ENCODE measurements at places on chromosomes 11 and 22.
A peak's percentile ranks its signal among the peaks of the same experiment; 100 is the strongest.

GRCh38 chr11:8059571-8060011 is 21.4 kb upstream of the TUB start:
- DNase-seq: no peak

GRCh38 chr11:75389276-75389605 is 10.1 kb upstream of the RPS3 start:
- DNase-seq: no peak

- DNase-seq: no peak
Measured at GRCh38 chr22:31425331-31426050, 26.1 kb downstream of the DRG1 start.

DNA sequence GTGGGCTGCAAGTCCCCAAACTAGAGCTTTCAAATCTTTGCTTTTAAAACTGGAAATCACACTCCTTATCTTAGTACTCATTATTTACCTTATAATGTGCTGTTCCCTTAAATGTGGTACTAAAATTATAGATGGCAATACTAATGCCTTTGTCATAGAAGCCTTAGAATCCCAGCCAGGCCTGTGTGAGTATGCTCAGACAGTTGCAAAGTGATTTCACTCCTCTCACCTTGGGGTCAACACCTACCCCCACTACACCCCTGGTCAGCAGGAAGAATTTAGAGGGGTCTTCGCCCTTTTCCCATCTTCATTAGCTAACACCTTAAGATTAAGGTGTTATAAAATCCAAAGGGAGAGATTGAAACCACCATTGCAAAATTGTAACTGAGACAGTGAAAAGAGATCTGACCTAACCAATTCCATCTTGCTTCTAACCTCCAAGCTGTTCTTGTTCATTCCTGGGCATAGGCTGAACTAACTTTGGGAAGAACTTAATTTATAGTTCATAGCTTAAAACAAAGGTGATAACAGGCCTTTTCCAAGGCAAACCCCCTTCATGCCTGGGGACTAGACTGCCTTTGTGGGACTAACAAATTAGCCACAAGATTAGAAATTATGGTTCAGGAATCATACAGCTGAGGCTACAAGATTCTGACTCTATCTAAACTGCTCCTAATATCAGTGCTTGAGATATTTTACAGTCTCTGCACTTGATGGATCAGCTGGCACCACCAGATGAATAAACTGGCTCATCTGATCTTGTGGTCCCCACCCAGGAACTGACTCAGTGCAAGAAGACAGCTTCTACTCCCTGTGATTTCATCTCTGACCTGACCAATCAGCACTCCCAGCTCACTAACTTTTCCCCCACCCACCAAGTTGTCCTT is 10.4 kb upstream of the MRPL17 start:
- no peak for DNase-seq

- DNase-seq: no peak
Measured at GRCh38 chr22:50190941-50191741, 5.4 kb downstream of the TRABD start.

DNA sequence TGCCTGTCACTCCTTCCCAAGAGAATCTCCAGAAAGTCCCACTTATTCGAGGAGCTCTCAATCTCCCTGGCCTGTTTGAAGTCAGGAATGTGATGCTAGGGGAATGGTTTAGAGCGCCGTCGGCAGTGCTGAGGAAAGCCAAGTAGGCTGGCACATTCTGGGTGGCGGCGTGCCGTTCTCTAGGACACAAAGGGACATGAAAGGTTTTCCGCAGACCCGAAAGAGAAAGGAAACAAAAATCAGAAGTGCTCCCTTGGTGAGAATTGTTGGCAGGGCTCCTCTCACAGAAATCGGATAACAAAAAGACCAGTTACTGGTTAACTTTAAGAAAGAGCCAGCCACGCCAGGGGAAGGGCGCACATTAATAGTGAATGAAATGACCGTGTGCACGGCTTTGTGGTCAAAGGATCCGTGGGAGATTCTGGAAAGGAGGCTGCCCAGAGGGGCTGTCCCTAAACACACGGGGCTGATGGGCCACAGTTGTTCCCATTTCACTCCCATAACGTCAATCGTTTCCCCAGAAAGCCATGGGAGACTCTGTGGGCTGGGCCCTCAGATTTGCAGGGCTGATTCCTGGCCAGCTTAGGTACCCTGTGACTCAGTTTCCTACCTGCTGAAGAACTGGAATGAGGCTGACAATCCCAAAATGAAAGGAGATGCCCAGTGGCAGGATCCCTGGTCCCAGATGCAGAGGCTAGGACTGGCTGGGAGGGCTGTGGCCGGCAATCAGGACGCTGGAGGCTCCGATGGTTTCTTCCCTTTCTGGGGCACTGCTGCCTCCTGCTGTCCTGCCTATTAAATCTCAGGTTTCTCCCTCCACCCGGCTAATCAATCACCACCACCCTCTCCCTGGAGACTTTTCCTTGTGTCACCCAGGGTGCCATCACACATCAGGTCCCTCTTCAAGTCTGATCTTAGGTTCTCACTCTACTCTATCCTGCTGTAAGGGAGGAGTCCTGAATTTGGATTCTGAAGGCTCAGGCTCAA is 82.3 kb downstream of the RCN1 start:
- DNase-seq: peak; percentile 24

- DNase-seq: peak; percentile 2
Measured at GRCh38 chr11:119795231-119795630, 66.2 kb upstream of the NECTIN1 start.

- no peak for DNase-seq
Measured at GRCh38 chr11:14342906-14343305, 16.1 kb downstream of the RRAS2 start.

GRCh38 chr22:45758603-45759002 is 87.0 kb downstream of the ATXN10 start:
- no peak for DNase-seq

GRCh38 chr11:1336836-1337646 is 27.6 kb upstream of the TOLLIP start:
- no peak for DNase-seq

DNA sequence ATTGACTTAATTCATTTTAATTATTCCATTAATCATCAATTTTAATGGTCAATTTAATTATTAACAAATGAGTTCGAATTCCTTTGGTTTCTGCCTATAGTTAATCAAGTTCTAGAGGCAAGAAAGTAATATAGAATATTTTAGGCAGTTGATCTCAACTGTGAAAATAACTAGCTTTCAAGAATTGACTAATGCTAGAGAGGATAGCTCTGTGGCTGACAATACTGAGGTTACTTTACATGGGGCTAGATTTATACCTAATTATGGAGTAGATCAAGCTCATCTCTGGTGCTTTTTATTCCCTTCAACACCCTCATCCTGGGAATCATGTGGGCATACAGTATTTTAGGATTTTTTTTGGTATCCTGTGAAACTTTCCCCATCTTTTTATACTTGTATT is 259.4 kb downstream of the GRM5 start:
- DNase-seq: no peak

GRCh38 chr22:24894998-24895397 is 51.5 kb downstream of the LHFPL7 start:
- no peak for DNase-seq

DNA sequence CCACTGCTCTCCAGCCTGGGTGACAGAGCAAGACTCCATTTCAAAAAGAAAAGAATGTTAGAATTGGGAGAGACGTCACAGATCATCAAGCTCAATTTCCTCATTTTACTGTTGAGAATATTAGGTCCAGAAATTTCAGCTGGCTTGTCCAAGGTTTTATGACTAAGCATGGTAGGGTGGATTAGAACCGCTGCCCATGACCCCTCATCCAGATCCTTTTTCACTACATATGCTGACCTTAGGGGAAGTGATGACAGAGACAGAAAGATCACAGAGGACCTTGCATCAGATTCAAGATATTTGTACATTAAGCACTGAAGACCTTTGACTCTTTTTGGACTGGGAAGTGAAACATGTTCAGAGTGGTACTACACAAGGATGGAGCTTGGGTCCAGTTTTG is 134.5 kb downstream of the ADAMTS15 start:
- DNase-seq: no peak

DNA sequence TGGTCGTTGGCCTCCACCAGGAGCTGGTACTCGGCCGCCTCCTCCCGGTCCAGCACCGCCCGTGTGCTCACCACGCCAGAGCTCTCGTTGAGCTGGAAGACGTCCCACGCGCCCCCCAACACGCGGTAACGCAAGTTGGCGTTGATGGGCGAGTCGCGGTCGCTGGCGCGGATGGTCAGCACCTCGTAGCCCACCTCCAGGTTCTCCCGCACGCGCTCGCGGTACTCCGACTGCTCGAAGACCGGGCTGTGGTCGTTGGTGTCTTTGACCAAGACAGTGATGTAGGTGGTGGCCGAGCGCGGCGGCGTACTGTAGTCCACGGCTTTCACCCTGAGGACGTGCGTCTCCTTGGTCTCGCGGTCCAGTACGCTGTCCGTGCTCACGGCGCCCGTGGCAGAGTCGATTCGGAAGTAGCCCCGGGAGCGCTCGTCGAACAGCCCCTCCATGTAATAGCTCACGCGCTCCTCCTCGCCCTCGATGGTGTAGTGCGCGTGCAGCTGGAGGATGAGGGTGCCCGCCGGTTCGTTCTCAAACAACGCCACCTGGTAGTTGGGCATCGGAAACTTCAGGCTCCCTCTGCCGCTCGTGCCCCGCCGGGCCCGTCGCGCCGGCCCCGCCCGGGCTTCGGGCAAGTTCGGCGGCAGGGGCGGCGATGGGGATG is 1.4 kb downstream of the CELSR1 start:
- no peak for DNase-seq

GRCh38 chr11:11571893-11572292 is 49.9 kb downstream of the GALNT18 start:
- no peak for DNase-seq

GRCh38 chr22:37101311-37102066 is 8.0 kb downstream of the TMPRSS6 start:
- DNase-seq: no peak

DNA sequence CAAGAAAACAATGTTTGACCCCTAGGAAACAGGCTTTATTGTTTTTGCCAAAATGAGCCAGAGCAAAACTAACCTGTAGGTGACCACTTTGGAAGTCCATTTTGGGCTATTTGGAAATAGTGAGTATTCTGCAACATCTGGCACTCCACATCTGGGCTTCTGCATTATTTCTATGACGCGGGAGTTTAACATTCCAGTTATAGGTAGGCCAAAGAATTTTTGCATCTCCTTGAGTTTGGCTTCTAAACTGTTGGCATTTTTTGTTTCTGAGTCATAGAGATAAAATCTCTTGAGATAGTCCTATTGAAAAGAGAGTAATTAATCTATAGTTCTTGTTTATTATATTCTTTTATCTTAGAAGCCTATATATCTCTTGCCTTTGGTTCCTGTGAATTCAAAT is 2.9 kb downstream of the MMP7 start:
- DNase-seq: no peak

DNA sequence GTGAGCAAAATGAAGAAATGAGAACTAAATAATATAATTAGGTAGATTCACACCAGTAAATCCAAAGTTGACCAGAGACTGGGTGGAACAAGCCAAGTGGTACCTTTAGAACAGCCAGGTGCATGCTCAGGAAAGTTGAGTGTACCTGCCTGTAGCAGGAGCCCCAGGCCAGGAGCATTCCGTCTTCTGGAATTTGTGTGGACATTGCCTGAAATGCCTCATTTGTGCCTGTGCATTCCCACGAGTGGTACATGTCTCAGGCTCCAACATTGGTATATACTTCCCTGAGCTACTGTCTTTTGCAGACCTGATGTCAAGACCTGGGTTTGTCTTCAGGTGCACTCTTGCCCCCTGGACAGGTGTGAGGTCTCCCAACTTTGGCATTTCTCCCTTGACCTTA is 187.6 kb upstream of the NECTIN1 start:
- DNase-seq: no peak

GRCh38 chr11:79440571-79441460 is at the start of gene TENM4:
TSS of gene TENM4 (minus strand) at chr11:79441030. CDS start at chr11:79069944, 371,086 bp downstream.
- DNase-seq: no peak

DNA sequence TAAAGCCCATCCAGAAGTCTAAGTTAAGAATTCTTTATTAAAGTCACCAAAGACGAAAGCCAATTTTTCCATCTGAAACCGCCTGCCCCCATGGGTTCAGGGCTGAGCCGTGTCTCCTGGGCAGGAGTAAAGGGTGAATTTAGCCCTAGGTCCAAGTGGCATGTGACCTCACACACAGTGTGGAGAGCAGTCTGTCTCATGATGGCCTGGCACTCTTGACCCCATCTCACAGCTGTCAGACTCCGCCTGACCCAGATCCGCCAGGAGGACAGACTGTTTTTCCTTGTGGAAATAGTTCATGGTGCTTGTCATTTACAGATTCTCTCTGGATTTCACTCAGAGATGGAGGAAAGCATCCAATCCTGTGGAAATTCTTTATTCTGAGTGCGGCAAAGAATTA is 109.7 kb downstream of the GALNT18 start:
- no peak for DNase-seq

- no peak for DNase-seq
Measured at GRCh38 chr22:27641049-27641795, 160.3 kb downstream of the MN1 start.

- DNase-seq: no peak
Measured at GRCh38 chr11:116929414-116930090, 92.1 kb upstream of the APOA1 start.

DNA sequence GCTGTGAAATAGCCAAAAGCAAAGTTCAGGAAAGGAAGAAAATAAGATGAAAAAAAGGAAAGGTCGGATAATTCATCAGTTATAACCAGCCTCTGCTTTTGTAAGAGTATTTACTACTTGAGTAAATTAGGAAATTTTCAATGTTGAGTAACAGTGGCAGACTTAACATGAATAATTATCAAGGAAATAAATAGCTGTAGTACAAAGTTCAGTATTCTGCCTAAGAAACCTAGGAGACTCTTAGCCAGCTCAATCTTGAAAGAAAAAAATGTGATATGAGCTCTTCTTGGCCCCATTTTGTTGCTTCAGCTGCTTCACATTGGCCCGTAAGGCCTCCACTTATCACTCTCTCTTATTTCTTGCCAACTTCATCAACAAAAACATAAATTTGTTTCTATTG is 17.0 kb upstream of the DNAJB7 start:
- DNase-seq: no peak

GRCh38 chr22:38046070-38046748 is 11.0 kb upstream of the PICK1 start:
- no peak for DNase-seq

DNA sequence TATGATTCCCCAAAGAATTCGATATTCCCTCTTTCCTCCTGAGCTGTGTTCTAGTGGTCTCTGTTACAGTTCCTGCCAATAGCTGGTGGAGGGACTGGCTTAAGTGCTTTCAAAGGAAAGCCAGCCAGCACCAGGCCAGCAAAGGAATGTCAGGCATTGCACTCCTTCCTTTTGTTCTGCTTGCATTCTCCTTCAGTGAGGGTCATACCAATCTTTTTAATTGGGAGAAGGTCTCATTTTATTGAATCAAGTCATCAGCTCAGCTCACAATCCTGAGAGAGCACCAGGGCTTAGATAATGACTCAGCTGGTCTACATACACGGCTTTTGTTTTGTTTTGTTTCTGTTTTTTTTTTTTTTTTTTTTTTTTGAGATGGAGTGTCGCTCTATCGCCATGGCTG is 222.9 kb downstream of the NAV2 start:
- peak; percentile 82 for DNase-seq

GRCh38 chr11:44600261-44600660 is 34.8 kb downstream of the CD82 start:
- no peak for DNase-seq

All from amniotic stem cell (primary cell).